ENCODE measurements at places on chromosomes 2 and 18.

DNA sequence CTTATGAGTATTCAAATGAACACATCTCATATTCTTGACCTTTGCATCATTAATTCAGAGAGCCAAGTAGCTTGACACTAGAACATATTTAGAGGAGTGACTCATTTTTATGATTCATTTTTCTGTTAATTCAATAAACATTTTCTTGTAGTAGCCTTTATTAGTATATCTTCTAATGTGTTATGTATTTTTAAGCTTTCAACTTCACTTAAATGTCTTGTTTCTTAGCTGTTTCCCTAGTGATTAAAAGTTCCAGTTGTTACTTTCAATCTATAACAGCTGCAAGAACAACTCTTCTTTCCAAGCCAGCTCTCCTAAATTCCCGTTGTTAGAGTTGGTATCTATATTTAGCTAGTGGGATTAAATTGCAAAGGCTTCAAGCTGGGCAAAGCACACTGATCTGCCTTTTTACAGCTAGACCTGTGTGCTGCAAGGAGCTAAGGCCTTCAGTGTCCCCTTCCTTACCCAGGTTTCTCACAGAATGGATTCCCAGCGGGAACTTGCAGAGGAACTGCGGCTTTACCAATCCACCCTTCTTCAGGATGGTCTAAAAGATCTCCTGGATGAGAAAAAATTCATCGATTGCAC lies at the start of gene KLHL41:
Gene KLHL41, plus strand, starts transcription at position 405 of the 588 bp plus-strand sequence. Its CDS starts 77 bp downstream, at position 482.
- no peak for DNase-seq

GRCh38 chr2:127995725-127996124 lies 32.1 kb downstream of the SAP130 start:
- no peak for DNase-seq

DNA sequence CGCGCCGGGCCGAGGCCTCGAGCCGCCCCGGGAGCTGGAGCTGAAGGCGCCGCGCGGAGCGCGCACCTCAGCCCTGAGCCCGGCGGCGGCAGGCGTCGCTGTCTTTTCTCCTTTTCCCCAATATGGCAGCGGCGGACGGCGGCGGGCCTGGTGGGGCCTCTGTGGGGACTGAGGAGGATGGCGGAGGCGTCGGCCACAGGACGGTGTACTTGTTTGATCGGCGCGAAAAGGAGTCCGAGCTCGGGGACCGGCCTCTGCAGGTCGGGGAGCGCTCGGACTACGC lies 369 bp downstream of the SMCHD1 start:
- DNase-seq: no peak

GRCh38 chr2:223108351-223109050 lies 56.5 kb downstream of the KCNE4 start:
- no peak for DNase-seq

GRCh38 chr2:51027442-51027841 lies 4.5 kb downstream of the NRXN1 start:
- DNase-seq: no peak

GRCh38 chr2:238897122-238897880 lies 49.4 kb downstream of the TWIST2 start:
- no peak for DNase-seq

- no peak for DNase-seq
Measured at GRCh38 chr2:59180621-59181020, 939.5 kb upstream of the FANCL start.

DNA sequence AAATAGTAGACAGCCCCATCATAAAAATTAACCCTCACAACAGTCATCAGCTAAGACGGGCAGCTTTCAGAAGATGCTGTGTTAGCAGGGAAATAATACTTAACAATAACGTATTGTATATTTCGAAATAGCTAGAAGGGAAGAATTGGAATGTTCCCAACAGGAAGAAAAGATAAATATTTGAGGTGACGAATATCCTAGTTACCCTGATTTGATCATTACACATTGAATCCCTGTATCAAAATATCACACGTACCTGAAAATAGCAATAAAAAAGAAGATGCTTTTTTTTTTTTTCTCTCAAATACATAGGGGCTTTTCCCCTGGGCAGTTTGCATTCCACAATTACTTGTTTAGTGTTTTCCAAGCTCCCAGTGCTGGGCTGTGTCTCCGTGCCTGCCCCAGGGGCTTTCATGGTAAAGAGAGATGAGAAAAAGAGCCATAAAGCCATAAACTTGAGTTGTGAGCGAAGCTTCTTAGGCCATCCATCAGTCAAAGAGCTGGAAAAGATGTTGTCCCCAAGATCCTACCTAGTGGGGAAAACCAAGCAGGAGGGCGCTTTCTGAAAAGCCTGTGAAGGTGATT lies 183.0 kb upstream of the REV1 start:
- no peak for DNase-seq

DNA sequence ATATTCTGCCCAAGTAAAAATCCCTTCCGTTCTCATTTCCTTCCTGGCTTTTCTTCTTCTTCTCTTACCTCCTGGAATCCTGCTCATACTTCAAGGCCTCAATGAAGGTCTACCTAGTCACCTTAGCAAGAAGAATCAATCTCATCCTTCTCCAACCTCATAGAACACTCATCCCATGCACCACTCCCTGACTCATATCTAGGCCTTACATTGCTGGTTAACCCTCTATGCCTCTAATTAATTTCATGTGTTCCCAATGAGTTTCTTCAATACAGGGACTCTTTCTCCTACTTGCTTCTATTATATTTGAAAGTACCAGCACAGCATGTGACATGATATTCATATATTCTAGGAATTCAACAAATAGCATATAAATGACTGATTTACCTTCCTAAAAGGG lies 63.0 kb downstream of the BCL11A start:
- DNase-seq: no peak

DNA sequence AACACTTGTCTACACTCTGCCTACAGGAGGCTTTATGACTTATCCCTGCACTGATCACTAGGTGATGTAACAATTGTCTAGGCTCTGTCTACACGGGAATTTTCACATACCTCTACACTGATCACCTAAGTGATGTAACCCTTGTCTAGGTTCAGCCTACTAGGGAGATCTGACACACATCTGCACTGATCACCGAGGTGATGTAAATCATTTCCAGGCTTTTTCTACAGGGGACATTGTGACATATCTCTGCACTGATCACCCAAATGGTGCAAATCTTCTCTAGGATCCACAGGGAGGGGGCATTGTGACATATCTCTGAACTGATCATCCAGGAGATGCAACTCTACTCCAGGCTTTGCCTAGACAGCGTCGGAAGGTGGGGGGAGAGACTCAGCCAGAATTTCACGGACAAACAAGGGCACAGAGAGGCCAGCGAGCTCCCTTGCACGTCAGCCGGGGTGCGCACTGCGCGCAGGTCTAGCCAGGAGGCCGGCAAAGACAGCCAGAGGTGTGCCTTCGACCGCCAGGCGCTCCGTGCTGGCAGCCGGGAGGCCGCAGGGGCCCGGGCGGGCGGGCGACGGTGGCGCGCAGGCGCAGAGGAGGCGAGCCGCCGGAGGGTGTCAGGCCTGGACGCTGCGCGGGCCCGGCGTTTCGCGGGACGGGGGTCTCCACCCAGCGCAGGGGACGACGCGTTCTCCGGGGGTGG lies 46.9 kb upstream of the USP14 start:
- no peak for DNase-seq

DNA sequence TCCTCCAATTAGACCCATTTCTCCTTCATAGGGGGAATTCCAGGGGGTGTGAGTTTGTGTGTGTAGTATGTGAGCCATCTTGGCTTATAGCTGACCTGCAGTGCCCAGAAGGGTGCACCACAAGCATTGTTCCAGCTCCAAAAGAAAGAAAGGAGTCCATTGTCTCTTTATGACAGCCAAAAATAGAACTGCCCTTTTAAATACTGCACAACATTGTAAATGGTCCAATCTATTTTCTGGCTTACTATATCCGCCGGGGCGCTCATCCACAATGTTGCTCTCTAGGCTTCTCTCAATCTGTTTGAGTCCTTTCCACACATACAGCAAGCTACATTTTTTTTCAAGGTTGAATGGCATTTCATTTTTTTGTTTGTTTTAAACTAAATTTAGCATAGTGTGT lies 517.5 kb downstream of the STK39 start:
- no peak for DNase-seq

Measured in midbrain (tissue), 1 donor.